ENCODE measurements at places on chromosomes 2 and 18. TPM values are rescaled to one million over a fixed set of nuclear protein-coding genes. Genes with fewer than 3 reads are reported as not detected.

The RAPGEF4 gene
- total RNA-seq, result 0.21 TPM

The CABLES1 gene
- 12.9 TPM for total RNA-seq

The GALNT3 gene
- not detected for total RNA-seq

The HMSD gene
- 0.26 TPM for total RNA-seq

The HOXD12 gene
- not detected for total RNA-seq

The SP9 gene
- total RNA-seq, result 2.9 TPM

The ANKRD53 gene
- total RNA-seq, result 0.07 TPM
